ENCODE measurements at places on chromosomes 11 and 22. TPM values are rescaled to one million over a fixed set of nuclear protein-coding genes. Genes with fewer than 3 reads are reported as not detected.

Gene ZNF280B
- total RNA-seq, result 1.9 TPM

Gene PLA2G3
- not detected for total RNA-seq

Gene TEF
- 3.4 TPM for total RNA-seq

Gene BSCL2
- total RNA-seq, result 41.0 TPM

Gene VPS37C
- 5.5 TPM for total RNA-seq

Gene ST3GAL4
- total RNA-seq, result 7.6 TPM

Gene CHST1
- not detected for total RNA-seq

Gene MMP1
- not detected for total RNA-seq
